ENCODE measurements at places on chromosomes 13 and 19.

GRCh38 chr13:34944751-34945150, 2.7 kb downstream of the NBEA start:
- DNase-seq = no peak

DNA sequence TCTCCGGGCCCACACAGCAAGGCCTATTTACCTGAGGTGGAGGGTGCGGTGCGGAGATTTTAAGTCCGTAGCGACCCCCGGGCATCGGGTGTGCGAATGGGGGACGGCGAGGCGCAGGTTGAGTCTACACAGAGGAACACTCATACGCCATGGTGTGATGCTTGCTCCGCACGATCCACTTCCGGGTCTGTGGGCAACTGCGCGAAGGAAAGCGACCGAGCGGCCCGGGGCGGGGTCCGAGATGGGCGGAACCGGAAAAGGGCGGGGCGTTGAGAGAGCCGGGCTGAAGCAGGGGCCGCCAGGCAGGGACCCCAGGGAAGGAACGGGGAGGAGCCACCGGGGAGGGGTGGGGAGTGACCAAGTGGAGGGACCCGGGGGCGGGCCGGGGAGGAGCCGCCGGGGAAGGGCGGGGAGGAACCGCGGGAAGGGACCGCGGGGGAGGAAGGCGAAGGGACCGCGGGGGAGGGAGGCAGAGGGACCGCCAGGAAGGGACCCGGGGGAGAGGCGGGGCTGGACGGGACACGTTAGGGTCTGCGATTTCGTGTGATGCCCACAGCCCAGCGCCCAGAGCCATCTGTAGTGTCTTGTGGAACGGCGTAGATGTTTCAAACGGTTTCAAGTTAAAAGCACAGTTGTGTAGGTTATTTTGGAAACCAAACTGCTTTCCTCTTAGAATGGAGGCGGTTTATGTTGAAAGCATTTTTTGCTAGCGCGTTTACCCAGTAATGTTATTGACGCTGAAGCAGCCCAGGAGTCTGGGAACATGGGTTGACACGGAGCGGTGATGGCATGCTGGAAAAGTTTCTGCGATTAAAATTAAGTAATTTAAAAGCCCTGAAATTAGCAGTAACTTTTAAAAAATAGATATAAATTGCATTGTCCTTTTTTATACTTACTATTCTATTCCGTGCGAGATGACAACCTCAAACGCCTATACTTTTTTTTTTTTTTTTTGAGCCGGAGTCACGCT, at the start of gene ZNF160:
Gene ZNF160, minus strand, starts transcription at position 189 of the 970 bp plus-strand sequence. CDS start 17,146 bp downstream, outside the sequence.
- DNase-seq = peak; percentile 99

DNA sequence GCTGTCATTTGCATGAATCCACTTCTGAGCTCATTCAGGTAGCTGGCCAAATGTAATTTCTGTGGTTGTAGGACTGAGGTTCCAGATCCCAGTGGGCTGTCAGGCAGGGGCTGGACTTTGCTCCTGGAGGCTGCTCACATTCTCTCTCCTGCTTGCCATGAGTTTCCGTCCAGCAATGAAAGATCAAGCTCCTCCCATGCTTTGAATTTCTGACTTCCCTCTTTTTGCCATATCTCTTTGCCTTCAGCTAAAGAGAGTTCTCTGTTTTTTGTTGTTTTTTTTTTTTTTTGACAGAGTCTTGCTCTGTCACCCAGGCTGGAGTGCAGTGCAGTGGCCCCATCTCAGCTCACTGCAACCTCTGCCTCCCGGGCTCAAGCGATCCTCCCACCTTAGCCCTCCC, 76.9 kb downstream of the ING1 start:
- DNase-seq = no peak

- DNase-seq = no peak
Measured at GRCh38 chr13:26382366-26382765, 128.4 kb downstream of the CDK8 start.

DNA sequence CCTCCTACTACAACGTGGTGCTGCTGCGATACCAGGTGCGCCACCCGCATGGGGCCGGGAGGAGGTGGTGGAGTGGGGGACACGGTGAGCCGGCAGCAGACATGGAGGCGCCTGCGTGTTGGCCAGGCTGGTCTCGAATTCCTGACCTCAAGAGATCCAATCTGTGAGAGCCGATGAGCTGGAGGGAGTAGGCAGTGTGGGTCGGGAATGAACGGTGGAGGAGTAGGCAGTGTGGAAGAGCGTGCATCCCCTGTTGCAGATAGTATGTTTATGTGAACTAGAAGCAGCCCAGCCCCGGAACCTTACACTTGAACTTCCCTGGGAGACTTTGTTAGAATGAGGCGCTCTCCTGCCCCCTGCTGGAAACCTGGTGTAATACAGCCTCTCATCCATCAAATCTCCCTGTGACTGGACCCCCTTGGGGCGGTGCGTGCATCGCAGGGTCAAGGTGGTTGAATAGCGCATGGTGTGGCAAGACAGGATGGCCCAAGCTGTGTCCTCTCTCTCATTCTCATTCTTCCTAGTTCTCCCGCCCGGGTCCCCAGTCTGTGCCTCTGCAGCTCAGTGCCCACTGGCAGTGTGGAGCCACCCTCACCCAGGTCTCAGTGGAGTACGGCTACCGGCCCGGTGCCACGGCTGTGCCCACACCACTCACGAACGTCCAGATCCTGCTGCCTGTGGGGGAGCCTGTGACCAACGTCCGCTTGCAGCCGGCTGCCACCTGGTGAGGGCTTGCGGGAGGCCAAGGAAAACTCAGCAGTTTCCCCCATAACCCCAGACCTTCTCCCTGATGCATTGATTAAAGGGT, 10.5 kb upstream of the B3GNT3 start:
- peak; percentile 65 for DNase-seq

GRCh38 chr13:42370229-42370628, 98.3 kb downstream of the AKAP11 start:
- no peak for DNase-seq

DNA sequence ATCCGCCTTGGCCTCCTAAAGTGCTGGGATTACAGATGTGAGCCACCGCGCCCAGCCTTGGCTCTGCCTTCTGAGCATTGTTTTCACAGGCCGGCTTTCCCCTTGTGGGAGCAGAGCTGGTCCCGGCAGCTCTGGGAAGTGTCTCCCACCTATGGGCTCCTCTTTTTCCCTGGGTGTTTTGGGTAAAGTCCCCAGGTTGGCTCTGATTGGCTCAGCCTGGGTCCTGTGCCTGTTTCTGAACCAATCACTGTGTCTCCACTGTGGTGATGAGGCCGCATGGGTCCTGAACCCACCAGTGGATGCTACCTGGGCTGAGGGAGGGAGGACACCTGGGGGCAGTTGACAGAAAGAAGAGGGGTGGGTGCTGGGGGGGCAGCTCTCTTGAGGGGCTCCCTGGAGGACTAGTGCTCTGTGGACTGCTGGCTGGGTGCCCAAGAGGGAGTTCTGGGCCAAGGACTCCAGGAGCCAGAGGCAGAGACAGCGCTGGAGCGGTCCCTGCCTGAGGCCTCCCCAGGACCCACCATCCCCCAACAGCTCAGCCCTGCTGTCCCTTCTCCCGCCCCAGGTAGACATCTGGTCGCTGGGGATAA, 19.6 kb upstream of the NCCRP1 start:
- no peak for DNase-seq

DNA sequence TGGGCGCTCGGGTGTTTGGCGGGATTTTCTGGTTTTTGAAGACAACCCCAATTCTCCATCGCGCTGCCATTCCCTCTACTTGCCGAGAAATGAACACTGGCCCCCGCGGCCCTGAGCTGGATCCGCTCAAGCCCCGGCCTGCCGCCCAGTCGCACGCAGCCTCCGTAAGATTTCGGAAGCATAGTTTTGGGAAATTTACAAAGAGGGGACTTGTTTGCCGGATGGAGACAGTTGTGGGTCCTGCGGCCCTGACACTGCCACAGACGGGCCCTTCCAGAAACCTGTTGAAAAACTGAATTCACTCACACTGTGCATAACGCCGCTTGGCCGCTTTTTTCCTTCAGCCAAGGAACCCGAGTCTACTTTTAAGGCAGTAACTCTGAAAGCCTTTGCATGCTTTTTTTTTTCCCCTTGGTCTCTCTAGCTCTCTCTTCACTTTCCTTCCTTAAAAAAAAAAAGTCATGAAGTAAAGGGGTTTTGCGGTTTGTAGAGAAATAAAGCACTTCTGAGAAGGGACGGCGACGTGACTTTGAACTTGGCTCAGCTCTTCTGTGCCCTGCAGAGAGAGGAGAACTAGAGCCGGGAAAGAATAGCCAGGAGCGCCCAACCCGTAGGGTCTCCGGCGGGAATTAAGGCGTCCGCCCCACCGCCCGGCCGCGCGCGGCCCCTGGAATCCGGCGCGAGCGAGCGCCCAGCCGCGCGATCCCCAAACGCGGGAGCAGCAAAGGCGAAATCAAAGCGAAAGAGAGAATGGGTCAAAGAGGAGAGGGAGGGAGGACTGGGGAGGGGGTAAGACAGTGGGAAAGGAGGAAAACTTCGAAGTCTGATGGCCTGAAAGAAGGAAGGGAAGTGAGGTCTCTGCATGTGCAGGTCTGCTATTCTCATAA, 3.4 kb upstream of the ZIC2 start:
- no peak for DNase-seq

- DNase-seq = no peak
Measured at GRCh38 chr13:44574466-44574855, 1.7 kb downstream of the TSC22D1 start.

- DNase-seq = no peak
Measured at GRCh38 chr13:36875961-36876360, 44.1 kb downstream of the SMAD9 start.

DNA sequence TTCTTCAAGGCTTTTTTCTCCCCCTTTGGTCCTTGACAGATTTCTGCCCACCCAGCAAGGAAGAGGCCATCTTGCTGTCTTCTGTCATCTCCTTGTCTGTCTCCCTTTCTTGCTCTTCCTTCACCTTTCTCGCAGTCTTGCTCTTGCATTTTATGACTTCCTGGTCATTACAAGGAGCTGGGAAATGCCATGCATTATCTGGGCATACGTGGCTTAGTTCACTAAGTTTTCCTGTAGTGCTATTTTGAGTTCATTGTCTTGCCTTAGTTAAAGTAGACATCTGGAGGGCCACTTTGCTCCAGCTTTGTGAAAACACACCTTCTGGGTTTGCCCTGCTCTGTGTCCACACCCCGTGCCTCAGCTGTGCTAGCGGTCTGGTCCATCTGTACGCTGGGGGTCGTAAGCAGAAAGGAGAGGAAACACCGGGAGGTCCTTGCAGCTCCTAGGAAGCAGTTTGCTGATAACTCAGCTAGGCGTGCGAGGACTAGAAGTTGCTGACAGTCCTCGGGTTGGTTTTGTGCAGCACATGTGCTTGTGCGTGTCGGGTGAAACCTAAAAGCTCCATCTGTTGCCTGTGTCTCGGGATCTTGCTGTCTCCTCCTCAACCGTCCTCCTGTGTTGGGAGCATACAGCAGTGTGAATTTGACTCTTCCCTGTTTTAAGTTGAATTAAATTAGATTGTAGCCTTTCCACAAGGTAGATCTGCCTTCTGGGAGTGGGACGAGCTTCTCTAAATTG, 59.4 kb downstream of the ARHGEF7 start:
- no peak for DNase-seq

- DNase-seq = no peak
Measured at GRCh38 chr19:29578349-29578748, 27.7 kb upstream of the POP4 start.

GRCh38 chr13:85808811-85809210, 9.6 kb upstream of the SLITRK6 start:
- no peak for DNase-seq

GRCh38 chr19:3194106-3195087, 8.7 kb downstream of the NCLN start:
- no peak for DNase-seq

DNA sequence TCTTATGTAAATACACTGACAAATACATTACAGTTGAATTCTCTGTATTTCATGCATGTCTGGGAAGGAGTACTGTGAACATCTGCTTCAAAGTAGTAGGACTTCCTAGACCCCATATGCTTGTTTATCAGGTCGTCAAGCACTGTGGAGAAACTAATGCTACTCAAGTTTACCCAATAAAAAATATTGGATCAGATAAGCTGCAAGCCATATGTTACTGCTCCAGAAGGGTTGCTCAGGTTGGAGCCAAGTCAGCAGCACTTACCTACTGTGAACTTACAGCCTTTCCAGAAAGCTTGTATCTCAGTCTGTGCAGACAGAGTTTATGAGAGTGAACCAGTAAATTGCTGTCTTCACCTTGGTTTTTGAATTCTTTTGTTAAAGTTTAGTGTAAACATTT, 36.2 kb downstream of the SLAIN1 start:
- no peak for DNase-seq

GRCh38 chr19:31334101-31334848, 15.0 kb downstream of the TSHZ3 start:
- no peak for DNase-seq

DNA sequence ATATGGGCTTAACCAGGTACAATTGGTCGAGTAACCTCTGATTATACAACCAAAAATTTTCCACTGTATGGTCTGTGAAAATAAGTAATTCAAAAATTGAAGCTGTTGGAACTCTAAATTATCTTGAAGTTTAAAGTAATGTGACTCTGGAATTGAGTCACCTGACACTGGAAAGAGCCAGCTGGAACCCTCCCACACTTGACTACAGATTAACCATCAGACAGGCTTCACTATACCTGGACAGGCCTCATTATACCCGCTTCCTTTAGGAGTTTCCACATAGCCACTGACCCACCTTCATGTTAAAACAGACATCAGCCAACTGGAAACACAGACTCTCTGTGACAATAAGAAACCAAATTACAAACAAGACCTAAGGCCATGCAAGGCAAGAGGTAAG, 1.3 kb downstream of the ZNF433 start:
- no peak for DNase-seq

GRCh38 chr19:45798995-45799517, 6.4 kb upstream of the DMWD start:
- DNase-seq = peak; percentile 57

- DNase-seq = no peak
Measured at GRCh38 chr19:36627057-36627456, 21.9 kb downstream of the ZNF382 start.

DNA sequence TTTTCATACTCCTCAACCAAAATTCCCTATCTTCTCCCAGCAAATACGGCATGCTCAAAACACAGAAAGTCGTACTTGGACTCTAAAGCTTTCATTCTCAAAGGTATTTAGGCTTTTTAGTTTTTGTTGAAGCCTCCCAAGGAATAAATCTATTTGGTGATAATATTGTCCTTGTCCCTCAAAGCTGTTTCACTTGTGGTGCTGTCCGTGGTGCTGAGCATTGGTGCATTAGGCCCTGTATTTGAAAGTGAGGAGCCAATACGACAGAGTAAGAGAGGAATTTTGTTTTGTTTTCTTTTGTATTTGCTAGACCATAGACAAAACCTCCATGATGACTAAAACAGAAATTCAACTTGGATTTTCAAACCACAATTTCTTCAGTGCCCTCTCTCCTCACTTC, 3.2 kb upstream of the LGALS13 start:
- DNase-seq = no peak

DNA sequence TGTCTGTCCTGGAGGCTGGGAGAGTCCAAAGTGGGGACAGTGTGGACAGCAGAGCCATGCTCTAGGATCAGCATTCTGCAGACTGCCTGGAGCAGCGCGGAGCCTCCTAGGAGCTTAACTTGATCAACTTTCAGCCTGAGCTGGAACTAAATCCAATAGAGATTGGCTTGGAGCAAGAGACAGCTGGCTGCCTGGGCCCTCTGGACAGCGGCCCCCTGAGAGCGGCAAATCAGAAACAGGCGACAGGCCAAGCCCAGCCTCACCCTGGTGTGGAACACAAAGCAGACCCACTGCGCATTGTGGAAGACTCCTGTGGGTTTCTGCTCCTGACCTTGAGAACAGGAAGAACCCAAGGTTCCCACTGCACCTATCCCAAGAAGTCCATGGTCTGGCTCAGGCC, 462.2 kb downstream of the TSHZ3 start:
- DNase-seq = no peak

- peak; percentile 49 for DNase-seq
Measured at GRCh38 chr19:12994701-12995595, at the start of gene NFIX. Gene NFIX (plus strand): TSS chr19:12995475. CDS start chr19:12995838, 363 bp downstream.

Data from CD8-positive, alpha-beta memory T cell (primary cell).